CD8-positive, alpha-beta memory T cell (primary cell): ENCODE measurements at places on chromosomes 5 and 9.

GRCh38 chr9:129640086-129640870, 1.7 kb downstream of the ASB6 start:
- DNase-seq: no peak

- DNase-seq: no peak
These were observed 125.4 kb upstream of the ACOT12 start for GRCh38 chr5:81519217-81519905.

DNA sequence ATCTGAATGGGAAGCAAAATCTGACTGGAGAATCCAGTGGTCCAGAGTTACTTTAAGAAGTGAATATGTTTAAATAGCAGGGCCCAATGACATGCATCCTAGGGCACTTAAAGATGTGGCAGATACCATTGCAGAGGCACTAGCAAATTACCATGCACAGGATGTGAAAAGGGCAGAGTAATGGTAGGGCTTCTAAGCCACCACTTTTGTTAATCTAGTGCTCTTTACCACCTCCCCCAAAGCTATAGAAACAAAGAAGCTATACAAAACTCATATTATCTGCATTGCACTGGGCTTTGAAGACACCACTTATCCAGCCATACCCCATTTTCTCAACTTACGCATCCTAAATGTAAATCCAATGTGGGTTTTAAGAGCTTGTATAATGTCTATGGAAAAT, 81.2 kb downstream of the ZCCHC7 start:
- DNase-seq: no peak

- DNase-seq: no peak
These were observed 14.8 kb downstream of the FCN1 start for GRCh38 chr9:134902936-134903335.

DNA sequence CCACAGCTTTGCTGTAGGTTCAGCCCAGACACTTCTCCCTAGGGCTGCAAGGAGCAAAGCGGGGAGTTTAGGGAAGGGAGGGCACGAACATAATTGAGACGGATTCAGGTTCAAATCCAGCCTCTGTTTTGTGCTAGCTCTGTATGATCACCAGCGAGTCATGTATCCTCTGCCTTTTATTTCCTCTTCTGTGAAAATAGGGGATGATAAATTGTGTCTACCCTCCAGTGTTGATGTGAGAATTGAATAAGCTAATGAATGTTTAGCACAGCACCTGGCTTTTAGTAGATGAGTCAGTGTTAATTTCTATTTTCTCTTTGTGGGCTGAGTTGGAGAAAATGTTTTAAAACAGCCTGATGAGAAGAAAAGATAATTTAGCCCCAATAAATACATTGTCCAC, 6.2 kb downstream of the MLANA start:
- DNase-seq: no peak

DNA sequence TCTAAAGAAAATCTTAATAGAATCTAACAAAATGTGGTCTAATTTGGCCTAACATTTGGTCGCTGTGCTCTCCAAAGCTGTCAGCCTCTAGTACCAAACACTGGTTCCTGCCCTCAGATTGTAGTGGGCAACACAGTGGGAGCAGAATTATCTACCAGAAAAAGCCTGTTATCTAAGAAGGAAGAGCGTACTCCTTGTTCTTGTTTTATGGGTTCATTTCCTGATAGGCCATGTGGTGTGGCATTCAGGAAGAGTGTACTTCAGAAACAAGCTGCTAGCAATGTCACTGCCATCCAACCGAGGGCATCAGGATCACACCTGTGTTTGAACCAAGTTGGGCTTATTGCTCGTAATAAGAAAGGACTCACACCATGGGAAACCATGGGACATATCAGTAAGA, 487.9 kb upstream of the DAP start:
- no peak for DNase-seq

DNA sequence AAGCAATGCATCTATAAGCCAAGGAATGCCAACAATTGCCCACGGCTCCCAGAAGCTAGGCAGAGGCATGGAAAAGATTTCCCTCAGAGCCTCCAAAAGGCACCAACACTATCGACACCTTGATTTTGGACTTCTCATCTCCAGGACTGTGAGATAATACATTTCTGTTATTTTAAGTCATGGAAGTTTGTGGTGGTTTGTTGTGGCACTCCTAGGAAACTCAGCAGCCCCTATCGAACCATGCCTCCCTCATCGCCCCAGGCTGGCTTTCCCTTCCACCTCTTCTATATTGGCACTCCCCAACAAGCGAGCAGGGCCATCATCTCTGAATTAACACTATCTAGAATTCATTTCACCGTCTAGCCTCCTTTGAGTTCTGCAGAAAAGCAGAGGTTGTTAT, 33.7 kb upstream of the TAS2R1 start:
- no peak for DNase-seq

DNA sequence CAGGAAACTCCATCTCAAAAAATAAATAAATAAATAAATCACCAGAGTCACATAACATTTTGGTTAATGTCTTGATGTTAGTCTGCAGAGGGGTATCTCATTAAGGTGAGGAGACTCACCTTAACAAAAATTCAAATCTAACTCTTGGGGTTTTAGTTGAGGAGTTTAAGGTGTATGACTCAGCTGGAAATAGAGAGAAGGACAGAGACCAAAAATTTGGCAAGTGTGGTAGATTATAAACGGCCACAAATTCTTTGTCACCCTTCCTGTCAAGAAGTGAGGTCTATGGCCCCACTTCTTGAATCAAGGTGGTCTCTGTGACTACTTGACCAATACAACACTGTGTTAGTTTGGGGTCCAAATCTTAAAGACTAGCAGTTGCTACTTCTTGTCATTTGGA, 60.8 kb downstream of the TTC39B start:
- DNase-seq: no peak

- DNase-seq: no peak
These were observed 567.9 kb upstream of the DAB2 start for GRCh38 chr5:39992617-39993202.

GRCh38 chr5:100697970-100698369, 162.8 kb downstream of the FAM174A start:
- DNase-seq: no peak

DNA sequence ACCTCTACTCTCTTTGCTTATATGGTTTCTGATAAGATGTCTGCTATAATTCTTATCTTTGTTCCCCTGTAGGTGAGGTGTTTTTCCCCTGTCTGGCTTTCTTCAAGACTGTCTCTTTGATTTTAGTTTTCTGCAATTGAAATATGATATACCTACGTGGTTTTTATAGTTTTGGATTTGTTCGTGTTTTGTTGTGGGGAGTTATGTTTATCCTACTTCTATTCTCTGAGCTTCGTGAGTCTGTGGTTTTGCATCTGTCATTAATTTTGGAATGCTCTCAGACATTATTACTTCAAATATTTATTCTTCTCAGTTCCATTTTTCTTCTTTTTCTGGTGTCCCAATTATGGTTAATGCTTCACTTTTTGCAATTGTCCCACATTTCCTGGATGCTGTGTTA, 521.3 kb downstream of the KCTD16 start:
- no peak for DNase-seq

DNA sequence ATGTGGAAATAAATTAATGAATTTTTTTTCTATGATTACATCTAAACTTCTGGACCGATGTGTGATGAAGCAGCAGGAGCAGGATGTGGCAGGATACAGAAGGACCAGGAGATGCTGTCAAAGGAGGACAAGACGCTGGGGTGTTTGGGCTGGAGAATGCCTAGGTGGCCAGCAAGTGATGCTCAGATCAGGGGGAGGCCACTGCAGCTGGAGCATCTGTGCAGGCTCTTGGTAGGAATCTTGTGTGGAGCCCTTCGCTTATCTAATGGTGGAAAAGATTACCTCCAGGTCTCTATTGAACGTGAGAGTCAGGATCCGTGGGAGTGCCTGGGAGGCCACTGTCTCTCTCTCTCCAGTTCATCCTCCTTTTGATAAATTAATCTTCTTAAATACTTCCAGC, 79.8 kb downstream of the MRPL36 start:
- DNase-seq: no peak

- no peak for DNase-seq
These were observed 20.3 kb downstream of the NCS1 start for GRCh38 chr9:130192382-130192999.

GRCh38 chr9:110148891-110149290, 59.1 kb downstream of the C9orf152 start:
- DNase-seq: no peak

GRCh38 chr5:133035224-133035623, 8.9 kb upstream of the ZCCHC10 start:
- no peak for DNase-seq

DNA sequence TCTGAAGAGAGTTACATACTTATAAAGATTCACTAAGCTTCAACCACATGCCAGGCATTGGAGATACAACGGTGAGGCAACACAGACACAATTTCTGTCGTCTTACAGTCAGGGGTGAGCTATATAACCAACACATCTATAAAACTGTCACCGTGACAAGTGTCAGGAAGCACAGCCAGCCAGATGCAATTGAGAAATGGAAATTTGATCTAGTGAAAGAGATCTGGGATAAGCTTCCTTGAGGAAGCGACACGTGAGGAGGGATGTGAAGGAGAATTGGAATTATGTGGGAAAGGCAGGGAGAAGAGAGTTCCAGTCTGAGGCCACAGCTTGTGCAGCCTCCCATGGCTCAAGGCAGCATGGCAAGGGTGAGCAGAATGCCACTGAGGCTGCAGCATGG, 50.9 kb upstream of the ZNF354B start:
- DNase-seq: no peak

- no peak for DNase-seq
These were observed 5.8 kb upstream of the SPINK7 start for GRCh38 chr5:148306446-148306845.

DNA sequence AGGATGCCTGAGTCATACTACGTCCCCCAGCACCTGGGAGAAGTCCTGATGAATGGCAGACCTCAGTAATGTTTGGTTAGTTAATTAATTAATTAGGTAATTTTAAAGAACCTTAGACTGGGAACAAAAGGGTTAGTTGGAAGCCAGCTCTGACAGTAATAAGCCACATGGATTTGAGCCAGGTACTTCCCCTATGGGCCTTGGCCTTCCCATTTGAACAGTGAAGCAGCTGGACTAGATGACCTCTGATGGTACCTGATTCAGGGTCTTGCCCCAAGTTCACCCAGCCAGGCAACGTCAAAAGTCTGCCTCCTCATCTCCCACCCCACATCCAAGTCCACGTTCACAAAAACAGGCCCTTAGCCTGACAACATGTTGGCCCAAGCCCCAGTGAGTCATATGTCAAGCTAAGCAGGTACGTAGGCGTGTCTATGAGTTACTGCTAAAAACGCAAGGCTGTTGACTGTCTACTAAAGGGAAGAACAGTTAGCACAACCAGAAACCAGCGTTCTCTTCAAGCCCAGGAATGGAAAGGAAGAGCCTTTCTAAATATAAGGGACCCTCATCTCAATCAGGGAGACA, 303.2 kb downstream of the ACTL7B start:
- DNase-seq: no peak

GRCh38 chr5:36373527-36374086, 71.9 kb upstream of the RANBP3L start:
- DNase-seq: no peak

DNA sequence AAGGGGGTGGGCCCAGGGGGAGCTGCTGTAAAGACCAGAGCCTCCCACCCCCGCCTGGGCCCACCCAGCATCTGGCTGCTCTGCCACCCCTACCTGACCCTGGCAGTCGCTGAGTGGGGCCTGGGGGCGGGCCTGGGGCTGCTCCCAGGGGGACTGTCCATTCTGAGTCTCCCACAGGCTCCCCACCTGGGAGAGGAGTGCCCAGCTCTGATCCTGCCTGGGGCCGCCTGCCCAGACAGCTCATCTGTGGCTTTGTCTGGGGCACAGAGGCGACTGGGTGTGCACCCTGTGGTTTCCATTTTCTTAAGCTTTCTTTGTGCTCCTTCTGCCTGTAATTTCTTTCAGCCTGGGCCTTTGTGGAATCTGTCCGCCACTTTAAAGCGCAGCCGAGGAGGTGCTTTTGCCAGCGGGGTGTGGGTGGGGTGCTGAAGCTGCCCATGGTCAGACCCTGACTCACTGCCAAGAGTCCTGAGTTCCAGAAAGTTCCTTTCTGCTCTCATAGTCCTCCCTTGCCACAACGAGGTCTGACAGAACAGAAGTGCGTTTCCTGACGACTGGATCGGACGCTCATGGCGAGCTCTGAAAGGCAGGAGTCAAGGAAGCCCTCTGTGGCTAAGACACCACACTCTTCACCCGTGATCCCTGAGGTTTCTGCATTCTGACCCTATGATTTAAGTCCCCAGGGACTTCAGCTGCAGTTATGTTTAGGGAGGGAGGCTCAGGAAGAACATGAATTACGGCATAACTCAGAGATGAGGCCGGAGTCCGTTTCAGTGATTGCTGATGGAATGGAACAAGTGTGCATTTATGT, 225.0 kb downstream of the FANCC start:
- DNase-seq: no peak

GRCh38 chr9:37290940-37291485, 131.5 kb upstream of the GRHPR start:
- no peak for DNase-seq

DNA sequence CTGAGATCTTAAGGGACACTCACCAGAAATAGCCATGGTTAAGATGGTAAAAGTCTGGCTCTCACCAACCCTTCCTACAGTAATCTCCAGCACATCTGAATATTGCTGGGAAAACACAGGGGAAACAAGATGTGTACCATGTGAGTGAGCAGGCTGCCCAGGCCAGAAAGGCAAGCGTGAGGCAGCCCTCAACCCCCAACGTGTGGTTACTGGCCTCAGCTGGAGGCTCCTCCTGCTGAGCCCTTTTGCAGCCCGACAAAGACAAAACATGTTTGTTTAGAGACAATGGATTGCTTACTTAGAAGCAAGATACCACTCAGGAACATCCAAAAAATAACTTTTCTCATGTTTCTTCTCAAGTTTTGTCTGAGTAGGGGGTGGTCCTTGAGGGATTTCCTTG, 16.6 kb downstream of the ZFP62 start:
- DNase-seq: no peak

DNA sequence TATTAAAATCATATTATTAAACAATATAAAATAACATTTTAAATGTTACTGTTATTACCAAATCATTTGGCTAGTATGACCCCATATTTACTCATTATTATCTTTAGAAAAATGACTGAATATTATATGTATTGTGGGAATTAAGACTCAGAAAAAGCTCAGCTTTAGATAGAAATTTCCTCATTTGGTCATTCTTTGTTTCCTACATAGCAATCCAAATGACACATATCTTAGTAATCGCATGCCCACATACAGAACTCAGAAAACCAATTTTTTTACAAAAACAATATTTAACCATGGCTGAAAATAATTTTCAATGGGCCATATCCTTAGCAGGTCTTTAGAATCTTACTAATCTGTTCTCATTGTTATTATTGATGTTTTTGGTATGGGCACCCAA, 53.8 kb upstream of the TSLP start:
- DNase-seq: no peak

- no peak for DNase-seq
These were observed 1.0 kb upstream of the CRB2 start for GRCh38 chr9:123354806-123355508.

GRCh38 chr9:129840034-129840433, 4.8 kb downstream of the USP20 start:
- DNase-seq: no peak

- DNase-seq: peak; percentile 55
These were observed 21.7 kb upstream of the NSD1 start for GRCh38 chr5:177111720-177112394.

- DNase-seq: no peak
These were observed 8.1 kb upstream of the ASB6 start for GRCh38 chr9:129649726-129650679.
